ENCODE measurements at places on chromosomes 11 and 22.
A peak's percentile ranks its signal among the peaks of the same experiment; 100 is the strongest.

DNA sequence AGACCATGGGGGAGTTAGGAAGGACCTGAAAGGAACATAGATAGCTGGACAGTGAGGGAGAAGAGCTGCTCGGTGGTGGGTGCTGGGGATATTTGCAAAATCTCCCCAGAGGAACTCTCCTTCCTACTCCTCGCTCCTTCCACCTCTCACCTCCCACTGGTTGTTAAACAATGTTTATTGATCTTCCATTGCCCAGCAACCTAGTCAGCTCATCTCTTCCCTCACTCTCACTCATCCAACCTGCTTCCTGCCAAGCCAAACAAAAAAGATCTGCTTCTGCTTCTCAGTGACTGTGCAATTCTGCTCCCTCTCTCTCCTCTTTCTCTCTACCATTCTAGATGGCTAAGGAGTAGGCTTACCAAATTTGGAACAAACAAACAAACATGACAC is 115.0 kb downstream of the SLC1A2 start:
- no peak for DNase-seq

DNA sequence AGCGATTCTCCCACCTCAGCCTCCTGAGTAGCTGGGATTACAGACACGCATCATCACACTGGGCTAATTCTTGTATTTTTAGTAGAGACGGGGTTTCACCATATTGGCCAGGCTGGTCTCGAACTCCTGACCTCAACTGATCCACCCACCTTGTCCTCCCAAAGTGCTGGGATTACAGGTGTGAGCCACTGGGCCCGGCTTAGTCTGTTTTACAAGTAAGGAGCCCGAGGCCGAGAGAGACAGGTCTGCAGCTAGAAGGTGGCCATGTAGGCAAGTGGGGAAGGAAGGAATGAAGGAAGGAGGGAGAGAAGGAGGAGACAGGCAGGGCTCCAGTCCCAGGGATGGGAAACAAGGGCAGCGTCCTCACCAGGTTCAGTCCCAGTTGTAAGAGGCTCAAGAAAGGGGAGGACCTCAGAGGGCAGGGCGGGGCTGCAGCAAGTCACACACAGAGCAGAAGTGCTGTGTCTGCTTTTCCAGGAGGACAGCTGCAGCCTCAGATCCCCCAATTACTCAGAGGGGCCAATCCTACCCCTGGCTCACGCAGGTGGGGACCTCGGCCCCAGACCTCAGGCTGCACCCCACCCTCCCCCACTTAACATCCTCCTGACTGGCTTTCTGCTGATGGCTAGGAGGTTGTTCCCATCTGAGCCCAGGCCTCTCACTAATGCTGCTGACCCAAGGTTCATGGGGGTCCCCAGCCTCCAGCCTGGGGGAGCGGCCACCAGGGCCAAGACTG is 53.8 kb upstream of the PRR5 start:
- DNase-seq = no peak

GRCh38 chr11:37320921-37321320 is 722.9 kb upstream of the RAG2 start:
- no peak for DNase-seq

DNA sequence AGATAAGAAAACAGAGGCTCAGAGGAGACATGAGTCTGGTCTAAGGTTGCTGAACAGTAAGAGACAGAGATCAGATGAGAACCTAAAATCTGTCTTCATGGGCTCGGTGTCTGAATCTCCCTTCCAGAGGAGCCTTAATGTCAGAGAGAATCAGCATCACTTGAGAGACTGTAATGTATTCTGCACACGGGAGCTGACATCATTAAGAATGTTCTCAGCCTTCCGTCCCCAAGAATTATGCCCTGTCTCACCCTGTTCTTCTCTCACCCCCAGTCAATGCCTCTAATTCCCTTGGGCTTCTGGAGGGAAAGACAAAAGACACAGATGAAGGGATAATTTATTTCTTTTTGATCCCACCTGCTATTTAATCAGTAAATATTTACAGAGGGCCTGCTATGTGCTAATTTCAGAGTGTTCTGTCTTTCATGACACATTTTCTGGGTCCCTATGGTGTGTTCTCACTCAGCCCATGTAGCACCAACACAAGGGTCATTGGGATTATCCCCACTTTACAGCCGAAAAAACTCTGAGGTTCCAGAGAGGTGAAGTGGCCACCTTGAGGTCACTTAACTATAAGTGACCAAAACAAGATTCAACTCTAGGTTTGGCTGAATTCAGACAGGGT is 61.8 kb downstream of the CD82 start:
- no peak for DNase-seq

DNA sequence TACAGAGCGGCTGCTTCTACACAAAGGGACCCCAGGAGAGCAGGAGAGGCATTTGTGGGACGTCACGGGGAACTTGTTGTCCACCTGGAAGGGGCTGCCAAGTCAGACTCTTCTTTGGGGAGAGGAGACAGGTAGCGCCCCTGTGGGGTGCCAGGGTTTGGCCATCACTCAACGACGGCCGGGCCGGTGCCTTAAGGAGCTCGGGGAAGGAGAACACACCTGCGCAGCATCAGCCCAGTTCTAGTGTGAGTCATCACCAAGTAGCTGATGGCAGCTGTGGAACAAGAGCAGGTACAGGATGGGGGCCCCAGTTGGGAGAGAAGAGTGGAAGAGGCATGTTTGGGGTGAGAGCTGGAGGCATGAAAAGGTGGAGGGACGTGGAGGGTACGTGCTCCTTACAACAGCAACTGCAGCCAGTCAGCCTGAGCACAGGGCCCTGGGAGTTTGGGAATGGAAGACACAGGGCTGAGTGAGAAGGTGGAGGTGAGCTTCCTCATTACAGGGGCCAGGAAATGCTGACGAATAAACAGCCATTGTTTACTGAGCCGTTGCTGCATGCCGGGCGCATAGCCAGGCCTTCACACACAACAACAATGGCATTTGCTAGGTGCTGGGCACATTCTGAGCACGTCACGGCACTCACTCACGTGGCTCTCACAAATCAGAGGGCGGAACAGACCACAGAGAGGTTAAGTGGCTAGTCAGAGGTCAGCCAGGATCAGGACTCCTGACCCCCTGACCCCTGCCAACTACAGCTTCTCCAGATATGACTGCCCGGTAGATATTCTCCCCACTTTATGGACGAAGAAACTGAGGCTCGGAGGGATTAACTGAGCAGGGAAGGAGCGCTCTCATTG is 29.1 kb upstream of the TP53I11 start:
- DNase-seq = no peak

- DNase-seq = no peak
These were observed 879 bp downstream of the TMEM121B start for GRCh38 chr22:17120281-17120680.

DNA sequence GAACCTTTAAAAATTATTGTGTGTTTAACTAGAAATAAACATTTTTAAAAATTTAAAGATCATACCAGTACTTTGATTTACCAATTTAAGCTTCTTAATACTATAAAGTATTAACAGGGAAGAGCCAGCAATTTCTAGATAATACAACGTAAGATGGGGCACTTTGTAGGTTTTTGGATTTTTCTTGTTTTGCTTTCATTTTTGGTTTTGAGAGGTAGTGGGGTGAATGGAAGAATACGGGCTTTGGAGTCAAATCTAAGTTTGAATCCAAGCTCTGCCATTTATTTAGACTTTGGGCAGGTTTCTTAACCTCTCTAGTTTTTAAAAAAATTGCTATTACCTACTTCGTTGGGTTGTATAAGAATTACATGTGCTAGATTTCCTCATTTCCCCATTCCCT is 44.9 kb downstream of the CSTPP1 start:
- DNase-seq = no peak

DNA sequence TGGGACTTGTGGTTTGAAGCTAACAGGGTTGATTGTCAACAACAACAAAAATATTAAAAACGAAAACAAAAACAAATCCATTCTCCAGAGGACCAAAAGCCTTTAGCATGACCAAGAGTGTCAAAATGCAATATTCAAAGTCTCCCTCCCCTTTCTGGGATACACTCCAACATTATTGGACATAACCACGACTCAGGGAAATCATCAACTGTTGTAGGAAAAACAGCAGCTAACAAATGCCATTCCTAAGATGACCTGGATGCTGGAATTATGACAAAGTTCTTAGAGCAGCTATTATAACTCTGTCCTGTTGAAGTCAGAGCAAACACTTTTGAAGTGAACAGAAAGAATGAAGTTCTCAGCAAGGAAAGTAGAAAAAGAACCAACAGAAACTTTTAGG is 143.0 kb downstream of the TMEM135 start:
- peak; percentile 64 for DNase-seq

- no peak for DNase-seq
These were observed 172.9 kb upstream of the NECTIN1 start for GRCh38 chr11:119901657-119902577.

GRCh38 chr11:33694346-33695050 is 6.1 kb downstream of the C11orf91 start:
- no peak for DNase-seq

DNA sequence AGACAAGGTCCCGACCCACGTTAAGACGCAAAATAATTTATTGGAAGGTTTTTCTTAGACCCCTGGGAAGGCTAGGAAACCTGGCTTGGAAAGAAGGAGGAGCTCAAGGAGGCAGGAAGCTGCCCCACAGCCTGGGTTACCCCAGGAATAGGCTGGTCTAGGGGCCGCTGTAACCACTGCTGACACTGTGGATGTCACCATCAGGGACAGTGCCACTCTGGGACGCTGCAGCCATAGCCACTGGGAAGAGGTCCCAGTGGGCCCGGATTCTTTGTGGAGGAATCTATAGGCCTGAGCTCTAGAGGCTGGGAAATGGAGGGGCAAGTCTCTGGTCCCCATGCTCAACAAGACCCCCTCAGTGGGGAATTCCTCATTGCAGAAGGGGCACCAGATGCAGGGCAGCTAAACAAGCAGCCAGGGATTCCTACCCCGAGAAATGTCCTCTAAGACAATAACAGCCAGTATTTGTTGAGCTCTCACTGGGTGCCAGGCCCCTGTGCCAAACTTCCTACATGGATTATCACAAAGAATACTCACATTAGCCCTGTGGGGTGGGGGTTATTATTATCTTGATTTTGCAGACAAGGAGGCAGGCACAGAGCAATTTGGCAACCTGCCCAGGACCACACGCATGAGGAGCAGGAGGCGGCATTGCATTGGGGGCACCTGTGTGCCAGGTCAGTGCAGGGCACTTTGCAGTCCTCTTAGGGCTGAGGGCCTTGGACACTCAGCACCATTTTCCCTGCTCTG is 19.5 kb upstream of the CHKA start:
- DNase-seq = no peak

DNA sequence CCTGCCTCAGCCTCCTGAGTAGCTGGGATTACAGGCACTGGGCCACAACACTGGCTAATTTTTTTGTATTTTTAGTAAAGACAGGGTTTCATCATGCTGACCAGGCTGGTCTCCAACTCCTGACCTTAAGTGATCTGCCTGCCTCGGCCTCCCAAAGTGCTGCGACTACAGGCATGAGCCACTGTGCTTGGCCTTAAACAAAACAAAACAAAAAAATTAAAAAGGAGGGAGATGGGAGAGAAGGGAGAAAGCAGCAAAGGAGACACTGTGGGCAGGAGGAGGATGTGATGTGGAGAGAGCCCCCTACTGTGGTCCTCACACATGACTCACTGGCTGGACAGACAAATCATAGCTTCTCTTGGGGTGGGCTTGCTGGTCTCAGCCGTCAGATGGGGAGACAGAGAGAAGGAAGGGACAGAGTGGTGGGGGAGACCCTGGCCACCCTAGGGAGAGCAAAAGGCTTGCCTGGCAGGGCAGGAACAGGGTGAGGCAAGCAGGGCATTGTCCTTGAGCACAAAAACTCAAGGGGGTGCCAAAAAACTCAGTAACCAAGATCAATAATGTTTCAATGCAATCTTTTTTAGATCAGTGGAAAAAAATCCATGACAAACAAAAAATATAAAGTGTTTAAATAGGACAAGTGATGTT is 31.6 kb downstream of the TPST2 start:
- DNase-seq = no peak

DNA sequence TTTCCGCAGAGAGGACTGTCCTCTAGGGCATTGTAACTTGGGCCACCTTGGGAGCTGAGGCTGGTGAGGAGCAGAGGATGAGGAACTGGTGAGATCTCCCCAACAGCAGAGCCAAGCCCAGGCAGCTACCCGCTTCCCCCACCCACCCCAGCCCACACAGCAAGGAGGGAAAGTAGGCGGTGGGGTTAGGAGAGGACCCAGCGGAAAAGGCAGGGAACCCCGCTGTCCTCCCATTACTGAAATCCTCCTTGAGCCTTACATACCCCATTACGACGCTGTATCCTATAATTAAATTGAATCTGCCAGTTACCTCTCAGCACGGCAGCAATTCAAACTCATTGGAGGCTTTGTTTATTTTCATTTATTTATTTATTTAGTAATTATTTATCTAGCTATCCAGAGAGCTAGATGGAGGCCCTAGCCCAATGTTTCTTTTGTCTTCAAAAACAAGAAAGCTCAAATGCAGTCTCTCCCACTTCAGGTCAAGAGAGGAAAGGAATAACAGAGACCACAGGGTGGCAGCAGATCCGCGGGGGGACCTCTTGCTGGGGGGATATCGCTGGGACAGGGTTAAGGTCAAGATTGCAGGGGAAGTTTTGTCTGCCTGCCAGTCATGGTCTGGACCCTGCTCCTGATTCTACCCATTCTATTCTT is 218.0 kb downstream of the ST3GAL4 start:
- no peak for DNase-seq

DNA sequence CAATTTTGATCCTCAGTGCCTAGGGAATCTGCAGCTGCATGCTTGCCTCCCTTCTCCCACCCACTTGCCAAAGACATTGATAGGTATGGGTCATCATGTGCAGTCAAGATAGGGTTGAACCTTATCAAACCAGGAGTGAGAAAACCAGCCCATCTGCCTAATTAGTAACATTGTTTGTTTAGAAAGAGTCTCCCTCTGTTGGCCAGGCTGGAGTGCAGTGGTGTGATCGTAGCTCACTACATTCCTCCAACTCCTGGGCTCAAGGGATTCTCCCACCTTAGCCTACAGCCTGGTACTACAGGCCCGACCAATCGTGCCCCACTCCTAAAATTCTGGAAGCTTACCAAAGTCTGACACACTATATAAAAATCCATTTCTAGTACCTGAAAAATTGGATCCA is 4.6 kb downstream of the C11orf71 start:
- no peak for DNase-seq

- DNase-seq = no peak
These were observed 28.9 kb downstream of the MFNG start for GRCh38 chr22:37457093-37457893.

Measured in fibroblast of skin of left quadriceps (primary cell).